ENCODE measurements at places on chromosomes 2 and 18.

DNA sequence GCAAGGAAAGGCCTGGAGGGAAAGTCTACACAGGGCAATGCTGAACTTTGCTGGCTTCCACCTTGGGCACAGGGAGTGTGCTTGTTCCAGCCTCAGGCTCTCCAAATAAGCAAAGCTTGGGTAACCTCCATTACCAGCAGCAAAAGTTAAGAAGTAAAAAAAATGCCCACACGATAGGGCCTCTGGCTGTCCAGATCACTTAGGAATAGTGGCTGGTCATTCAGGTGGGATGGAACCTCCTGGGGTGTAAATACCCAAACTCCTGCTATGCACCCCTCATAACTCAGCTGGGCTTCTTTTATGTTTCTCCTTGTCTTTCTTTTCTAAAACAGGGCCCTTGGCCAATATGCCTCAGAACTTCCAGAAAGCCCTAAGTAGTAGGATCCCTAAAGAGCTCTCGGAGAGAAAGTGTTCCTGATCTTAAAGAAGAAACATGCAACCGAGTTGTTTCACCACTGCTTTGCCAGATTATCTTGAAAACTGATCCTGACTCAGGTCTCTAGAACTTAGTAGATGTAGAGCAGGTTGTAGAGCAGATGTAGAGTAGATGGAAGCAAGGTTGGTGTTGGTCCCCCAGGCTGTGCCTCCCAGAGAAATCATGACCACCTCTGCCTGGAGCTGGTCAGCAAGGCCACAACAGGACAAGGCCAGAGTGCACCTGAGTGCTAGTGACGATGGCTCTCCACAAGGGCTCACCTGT lies 2.0 kb upstream of the OSR1 start:
- DNase-seq: no peak

GRCh38 chr2:144411473-144411872 lies 108.4 kb downstream of the ZEB2 start:
- DNase-seq: no peak

DNA sequence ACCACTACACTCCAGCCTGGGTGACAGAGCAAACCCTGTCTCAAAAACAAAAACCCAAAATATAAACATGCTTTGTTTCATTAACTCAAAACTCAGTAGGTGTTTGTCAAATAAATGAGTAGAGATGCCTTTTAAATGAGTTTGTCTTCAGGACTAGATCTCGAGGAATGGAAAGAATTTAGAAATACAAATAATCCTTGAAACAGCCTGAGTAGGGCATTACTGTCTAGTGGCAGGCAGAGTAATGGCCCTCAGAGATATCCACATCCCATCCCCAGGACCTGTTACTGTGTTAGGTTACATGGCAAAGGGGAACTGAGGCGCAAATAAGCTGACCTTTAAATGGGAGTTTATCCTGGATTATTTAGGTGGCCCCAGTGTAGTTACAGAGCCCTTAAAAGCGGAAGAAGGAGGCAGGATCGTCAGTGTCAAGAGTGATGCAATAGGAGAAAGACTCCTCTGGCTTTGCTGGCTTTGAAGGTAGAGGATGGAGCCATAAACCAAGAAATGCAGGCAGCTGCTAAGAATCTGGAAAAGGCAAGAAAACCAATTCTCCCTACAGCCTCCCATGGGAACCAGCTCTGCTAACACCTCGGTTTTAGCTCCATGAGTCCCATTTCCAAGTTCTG lies 63.0 kb downstream of the CABLES1 start:
- no peak for DNase-seq

- DNase-seq: no peak
Observed at GRCh38 chr2:86062043-86062442, 43.6 kb downstream of the POLR1A start.

GRCh38 chr2:229818230-229818629 lies 103.6 kb downstream of the TRIP12 start:
- no peak for DNase-seq
